ENCODE measurements at places on chromosomes 16 and 17. TPM values are rescaled to one million over a fixed set of nuclear protein-coding genes. Genes with fewer than 3 reads are reported as not detected.
A peak's percentile ranks its signal among the peaks of the same experiment; 100 is the strongest.

Gene SPATA33
- 9.9 TPM for total RNA-seq

GRCh38 chr17:62750631-62751051, 57.5 kb downstream of the MARCHF10 start:
- H3K36me3 ChIP-seq = no peaks in the 10 kb centered on the region
- no peak for DNase-seq
- no peak overlapping the region for H3K4me3 ChIP-seq
- H3K27ac ChIP-seq = no peak overlapping the region
- H3K27me3 ChIP-seq = no peaks in the 10 kb centered on the region
- no peaks in the 10 kb centered on the region for H3K4me1 ChIP-seq

DNA sequence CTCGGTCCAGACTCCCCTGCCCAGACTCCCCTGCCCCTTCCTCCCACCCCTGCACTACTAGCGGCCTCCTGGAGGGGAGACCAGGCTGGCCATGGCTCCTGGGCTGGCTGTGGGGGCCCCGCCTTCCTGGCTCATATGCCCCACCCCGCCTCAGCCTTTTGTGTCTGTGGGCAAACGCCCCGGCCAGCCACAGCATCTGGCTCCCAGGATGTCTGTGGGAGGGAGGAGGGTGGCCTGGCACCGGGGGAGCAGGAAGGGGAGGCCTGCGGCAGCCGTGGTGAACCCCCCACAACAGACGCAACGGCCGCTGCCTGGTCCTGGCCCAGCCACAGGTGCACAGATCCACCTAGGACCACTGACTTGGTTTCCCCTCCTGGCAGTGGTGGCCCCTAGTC, 32.9 kb downstream of the BAHCC1 start:
- H3K4me3 ChIP-seq = no peak overlapping the region
- H3K4me1 ChIP-seq = peaks cover 37% of the 10 kb centered on the region
- no peak for DNase-seq
- no peaks in the 10 kb centered on the region for H3K36me3 ChIP-seq
- H3K27ac ChIP-seq = peak overlapping the region; percentile 31

DNA sequence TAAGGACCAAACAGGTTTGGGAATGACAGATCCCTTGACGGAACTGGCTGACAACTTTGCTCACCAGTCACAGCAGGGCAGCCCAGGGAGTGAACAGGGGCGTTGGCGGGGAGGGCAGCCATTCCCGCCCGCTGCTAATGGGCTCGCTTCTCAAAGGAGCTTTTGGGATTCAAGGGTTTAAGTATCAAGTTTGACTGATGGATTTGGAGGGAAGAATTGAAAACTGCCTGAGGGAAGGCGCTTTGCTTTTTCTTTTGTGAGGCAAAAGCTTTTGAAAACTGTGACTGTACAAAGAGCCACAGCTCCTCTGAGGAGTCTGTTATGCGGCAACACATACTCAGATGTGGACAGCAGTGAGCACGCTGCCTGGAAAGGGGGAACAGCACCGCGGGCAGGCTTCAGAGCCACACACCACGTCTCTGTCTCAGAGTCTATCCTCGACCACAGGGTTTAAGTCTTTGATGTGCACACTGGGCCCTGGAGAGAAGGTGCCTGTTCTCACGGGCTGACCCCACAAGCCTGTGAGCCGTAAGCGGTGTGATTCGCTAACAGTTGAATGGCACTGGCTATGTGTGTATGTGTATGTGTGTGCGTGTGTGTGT, 79.9 kb upstream of the HSBP1 start:
- no peak overlapping the region for H3K4me3 ChIP-seq
- H3K27ac ChIP-seq = no peak overlapping the region
- H3K4me1 ChIP-seq = no peaks in the 10 kb centered on the region
- no peaks in the 10 kb centered on the region for H3K27me3 ChIP-seq

Gene EFNB3
- 3.1 TPM for total RNA-seq

DNA sequence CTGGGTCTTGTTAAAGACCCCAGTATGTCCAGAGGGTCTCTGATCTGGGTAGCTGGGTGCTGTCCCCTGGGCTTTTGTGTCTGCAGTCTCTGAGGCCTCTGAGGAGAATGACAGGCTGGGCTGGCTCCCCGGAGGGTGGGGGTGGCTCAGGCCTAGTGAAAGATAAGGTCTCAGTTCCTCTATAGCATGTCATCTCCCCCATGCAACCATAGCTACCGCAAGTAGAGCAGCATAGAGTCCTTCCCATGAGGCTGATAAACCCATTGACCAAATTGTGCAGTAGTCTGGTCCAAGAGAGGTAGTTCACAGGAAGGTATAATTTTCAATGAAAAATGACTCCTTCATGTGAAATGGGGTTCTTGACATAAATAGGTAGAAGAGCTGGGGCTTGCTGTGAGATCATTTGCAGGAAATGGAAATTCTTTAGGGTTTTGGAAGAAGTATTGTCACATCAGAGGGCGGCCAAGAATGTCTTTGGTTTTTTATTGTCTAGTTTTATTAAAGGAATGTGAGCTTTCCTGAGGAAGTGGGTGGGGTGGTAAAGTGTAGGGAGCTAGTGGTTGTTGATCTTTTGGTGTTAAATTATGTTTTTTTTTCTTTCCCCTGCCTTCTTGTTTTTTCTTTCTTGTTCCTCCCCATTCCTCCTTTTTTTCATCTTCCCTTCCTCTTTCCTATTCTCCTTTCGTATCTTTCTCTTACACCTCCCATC, 21.0 kb downstream of the SLC7A6OS start:
- peaks cover 13% of the 10 kb centered on the region for H3K4me1 ChIP-seq
- no peak overlapping the region for H3K4me3 ChIP-seq
- H3K27ac ChIP-seq = peak overlapping the region; percentile 56
- H3K36me3 ChIP-seq = peaks cover 59% of the 10 kb centered on the region
- no peaks in the 10 kb centered on the region for H3K27me3 ChIP-seq

Gene ITGB4
- total RNA-seq = 54.8 TPM

Gene ITGAL
- 19.9 TPM for total RNA-seq

Gene PLLP
- total RNA-seq = 50.6 TPM

Gene DHX58
- total RNA-seq = 21.6 TPM

DNA sequence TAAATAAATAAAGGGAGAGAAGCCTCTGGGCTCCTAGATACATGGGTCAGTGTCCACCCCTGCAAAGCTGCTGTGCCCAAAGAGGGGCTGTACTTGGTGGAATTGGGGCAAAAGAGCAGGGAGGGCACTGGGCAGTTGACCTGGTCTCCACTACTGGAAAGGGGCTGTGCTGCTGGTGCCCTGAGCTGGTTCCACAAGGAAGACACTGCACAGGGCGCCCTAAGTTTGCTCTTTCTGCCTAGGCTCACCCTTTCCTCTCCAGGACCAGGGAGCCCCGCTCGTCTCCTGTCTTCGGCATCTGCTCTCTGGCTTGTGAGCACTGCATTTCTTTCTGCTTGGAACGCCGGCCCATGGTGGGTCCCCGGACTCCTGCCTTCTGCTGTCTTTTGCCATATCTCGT, 161.9 kb downstream of the SEC14L1 start:
- no peak overlapping the region for H3K4me3 ChIP-seq
- no peaks in the 10 kb centered on the region for H3K27me3 ChIP-seq
- DNase-seq = no peak
- H3K4me1 ChIP-seq = no peaks in the 10 kb centered on the region

DNA sequence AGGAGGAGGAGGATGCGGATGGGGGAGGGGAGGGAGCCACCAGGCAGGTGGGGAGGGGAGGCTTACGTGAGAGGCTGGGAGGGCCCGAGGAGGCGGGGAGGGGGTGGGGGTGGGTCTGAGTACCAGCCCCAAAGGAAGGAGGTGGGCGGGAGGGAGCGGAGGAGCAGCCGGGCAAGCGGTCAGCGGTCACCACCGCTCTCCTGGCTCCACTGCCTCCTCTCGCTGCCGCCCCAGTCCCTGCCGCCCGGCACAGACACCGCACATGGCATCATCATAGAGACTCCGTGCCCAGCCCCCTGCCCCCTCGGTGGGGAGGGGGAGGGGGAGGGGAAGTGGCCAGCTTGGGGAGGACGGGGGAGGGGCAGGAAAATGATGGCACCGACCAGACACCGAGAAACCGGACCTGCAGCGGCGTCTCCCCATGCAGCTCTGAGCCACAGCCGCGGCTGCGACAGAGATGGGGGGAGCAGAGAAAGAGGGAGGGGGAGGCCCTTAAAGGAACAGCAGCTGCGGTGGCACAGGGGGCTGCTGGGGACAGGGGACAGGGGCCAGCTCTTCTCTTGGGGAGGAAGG, at the start of gene TLCD3B:
Gene TLCD3B (minus strand): TSS at position 431 of the 573 bp plus-strand sequence. CDS start 744 bp downstream, outside the sequence.
- H3K27ac ChIP-seq = no peak within 1 kb of the TSS
- no peak for DNase-seq
- H3K4me3 ChIP-seq = no peak within 1 kb of the TSS
- H3K4me1 ChIP-seq = peaks cover 9% of the 10 kb centered on the region

- H3K27ac ChIP-seq = no peak overlapping the region
- DNase-seq = no peak
- peaks cover 27% of the 10 kb centered on the region for H3K27me3 ChIP-seq
- no peak overlapping the region for H3K4me3 ChIP-seq
These were observed 2.4 kb downstream of the SKAP1 start for GRCh38 chr17:48427598-48427997.

GRCh38 chr17:4293572-4293971, 29.8 kb upstream of the ANKFY1 start:
- H3K36me3 ChIP-seq = no peaks in the 10 kb centered on the region
- no peak overlapping the region for H3K4me3 ChIP-seq
- no peaks in the 10 kb centered on the region for H3K27me3 ChIP-seq
- no peak for DNase-seq

- peaks cover 20% of the 10 kb centered on the region for H3K36me3 ChIP-seq
- H3K27ac ChIP-seq = no peak overlapping the region
- DNase-seq = no peak
- no peak overlapping the region for H3K4me3 ChIP-seq
- peaks cover 6% of the 10 kb centered on the region for H3K4me1 ChIP-seq
These were observed 43.4 kb downstream of the BAHCC1 start for GRCh38 chr17:81438688-81439087.

DNA sequence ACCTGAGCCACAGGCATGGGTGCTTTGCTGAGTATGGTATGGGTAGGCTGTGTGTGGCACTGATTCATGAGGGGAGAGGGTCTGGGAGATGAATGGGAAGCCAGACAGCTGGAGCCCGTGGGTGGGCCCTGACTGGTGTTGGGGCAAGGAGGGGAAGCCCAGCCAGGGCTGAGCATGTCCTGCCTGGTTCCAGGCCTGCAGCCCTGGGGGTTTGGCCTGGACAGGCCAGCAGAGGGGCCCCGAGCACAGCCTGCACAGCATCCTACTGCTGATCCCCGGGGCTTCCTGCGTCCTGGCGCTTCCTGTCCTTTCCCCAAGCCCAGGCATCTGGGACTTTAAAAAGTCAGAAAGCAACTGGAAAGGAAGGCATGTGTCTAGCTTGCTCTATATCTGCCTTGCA, 4.6 kb upstream of the MVD start:
- H3K36me3 ChIP-seq = no peaks in the 10 kb centered on the region
- no peaks in the 10 kb centered on the region for H3K4me1 ChIP-seq
- no peaks in the 10 kb centered on the region for H3K27me3 ChIP-seq
- no peak overlapping the region for H3K27ac ChIP-seq
- H3K4me3 ChIP-seq = no peak overlapping the region

Gene ACE
- total RNA-seq = 51.2 TPM

DNA sequence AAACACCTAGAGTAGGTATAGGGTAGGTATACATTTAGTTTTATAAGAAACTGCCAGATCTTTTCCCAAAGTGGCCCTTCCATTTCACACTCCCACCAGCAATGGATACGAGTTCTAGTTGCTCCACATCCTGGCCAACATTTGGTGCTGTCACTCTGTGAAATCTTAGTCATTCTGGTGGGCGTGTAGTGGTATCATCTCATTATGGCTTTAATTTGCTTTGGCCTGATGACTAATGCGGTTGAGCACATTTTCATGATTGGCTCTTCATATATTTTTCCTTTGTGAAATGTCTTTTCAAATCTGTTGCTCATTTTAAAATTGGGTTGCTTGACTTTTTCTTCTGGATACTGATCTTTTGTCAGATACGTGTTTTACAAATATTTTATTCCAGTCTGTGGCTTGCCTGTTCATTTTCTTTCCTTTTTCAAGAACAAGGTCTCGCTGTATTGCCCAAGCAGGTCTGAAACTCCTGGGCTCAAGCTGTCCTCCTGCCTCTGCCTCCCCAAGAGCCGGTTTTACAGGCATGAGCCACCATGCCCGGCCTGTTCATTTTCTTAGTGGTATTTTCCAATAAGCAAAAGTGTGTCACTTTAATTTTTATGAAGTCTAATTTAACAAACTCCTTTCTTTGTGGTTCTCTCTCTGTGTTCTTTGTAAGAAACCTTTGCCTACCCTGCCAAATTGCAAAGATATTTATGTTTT, 192.4 kb downstream of the SEC14L1 start:
- no peaks in the 10 kb centered on the region for H3K36me3 ChIP-seq
- no peak overlapping the region for H3K4me3 ChIP-seq
- H3K4me1 ChIP-seq = peaks cover 12% of the 10 kb centered on the region
- peak overlapping the region; percentile 15 for H3K27ac ChIP-seq

Gene CACNA1G
- total RNA-seq = 4.3 TPM

Gene NAT9
- 42.8 TPM for total RNA-seq
